Stimulated activated CD4-positive, alpha-beta T cell treated with anti-CD3 and anti-CD28 coated beads, Interleukin-1b, Interleukin-23, amount 100 ng/mL, for 48 hours (primary cell): ENCODE measurements at places on chromosomes 2 and 18.

DNA sequence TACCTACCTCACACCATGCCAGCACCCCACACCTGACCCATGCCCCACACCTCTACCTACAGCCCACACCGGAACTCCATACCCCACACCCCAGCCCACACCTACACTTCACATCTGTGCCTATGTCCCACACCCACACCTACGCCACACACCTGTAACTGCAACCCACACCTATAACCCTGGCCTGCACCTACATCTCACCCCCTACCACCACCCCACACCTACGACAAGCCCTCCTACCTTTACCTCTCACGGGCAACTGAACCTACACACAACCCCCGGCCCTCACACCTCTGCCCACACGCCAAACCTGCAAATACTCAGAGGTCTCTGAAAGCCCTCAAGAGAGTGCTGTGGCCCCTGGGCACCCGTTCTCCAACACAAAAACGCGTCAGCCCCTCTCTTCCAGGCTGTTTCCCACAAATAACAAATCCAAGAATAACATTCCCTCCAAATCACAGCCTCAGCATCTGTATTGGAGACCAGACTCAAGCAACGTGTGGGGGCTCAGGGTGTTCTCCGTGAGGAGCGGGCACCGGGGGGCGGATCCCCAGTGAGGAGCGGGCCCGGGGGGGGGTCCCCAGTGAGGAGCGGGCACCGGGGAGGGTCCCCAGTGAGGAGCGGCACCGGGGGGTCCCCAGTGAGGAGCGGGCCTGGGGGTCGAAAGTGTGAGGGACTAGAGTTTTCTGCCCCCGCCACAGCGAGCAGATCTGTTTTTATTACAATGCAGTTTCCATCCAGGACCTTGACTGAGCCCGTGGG, 33.4 kb downstream of the SLC66A2 start:
- no peak for DNase-seq

DNA sequence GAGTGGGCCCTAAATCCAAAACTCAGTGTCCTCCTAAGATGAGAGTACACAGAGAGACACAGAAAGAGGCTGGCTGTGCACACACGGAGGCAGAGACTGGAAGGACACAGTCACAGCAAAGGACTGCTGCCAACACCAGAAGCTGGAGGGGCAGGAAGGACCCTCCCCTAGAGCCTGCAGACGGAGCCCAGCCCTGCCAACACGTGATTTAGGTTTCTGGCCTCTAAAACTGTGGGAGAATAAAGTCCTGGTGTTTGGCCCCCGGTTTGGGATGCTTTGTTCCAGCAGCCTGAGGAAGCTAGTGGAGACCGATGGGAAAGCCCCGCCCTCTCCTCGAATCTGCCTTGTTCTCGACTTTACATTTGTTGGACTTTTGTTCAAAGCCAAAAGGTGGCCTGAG, 10.6 kb downstream of the CNDP1 start:
- DNase-seq, result no peak

DNA sequence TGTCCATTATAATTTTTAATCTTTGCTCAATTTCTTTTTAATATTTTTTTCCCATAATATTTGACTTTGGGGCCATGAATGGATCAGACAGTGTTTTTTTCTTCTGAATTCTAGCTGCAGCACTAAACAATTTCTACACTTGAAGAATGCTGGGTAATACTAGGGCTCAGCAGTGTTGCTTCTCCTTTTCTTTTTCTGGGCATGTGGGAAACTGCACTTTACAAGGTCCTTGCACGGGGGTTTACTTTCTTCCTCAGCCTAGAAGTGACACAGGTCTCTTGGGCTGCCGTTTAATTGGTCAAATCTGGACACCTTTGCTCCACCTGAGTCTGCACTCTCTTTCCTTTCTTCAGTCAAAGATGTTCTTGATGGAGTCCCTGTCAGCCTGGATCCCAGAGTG, 135.4 kb upstream of the APCDD1 start:
- no peak for DNase-seq

- no peak for DNase-seq
These were observed 18.0 kb upstream of the SPRED2 start for GRCh38 chr2:65450393-65450792.

DNA sequence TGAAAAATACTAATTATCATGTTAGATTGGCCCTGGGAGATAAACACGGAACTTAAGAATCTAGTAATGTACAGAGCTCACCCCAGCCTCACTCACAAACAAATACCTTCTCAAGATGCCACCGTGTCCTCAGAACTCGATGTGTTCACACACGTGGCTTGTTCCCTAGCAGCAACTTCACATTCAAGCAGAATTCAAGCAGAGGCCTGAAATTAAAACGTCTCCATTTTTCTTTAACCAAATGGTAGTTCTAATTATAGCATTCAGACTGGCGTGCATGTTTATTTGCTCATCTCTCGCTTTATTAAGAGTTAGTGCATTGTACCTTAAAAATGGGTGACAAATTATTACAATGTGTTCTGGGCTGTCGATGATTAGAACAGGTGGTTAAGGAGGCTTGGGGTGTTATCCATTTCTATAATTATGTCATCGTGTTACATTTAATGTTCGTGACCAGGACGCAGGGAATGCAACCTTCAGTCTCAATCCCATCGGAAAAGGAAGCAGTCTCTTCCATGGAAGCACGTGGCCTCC, 57.3 kb upstream of the SLC66A3 start:
- DNase-seq, result no peak
